ENCODE measurements at places on chromosomes 11 and 22.

- no peak for DNase-seq
These were observed 1.5 kb upstream of the PHRF1 start for GRCh38 chr11:574632-575312.

DNA sequence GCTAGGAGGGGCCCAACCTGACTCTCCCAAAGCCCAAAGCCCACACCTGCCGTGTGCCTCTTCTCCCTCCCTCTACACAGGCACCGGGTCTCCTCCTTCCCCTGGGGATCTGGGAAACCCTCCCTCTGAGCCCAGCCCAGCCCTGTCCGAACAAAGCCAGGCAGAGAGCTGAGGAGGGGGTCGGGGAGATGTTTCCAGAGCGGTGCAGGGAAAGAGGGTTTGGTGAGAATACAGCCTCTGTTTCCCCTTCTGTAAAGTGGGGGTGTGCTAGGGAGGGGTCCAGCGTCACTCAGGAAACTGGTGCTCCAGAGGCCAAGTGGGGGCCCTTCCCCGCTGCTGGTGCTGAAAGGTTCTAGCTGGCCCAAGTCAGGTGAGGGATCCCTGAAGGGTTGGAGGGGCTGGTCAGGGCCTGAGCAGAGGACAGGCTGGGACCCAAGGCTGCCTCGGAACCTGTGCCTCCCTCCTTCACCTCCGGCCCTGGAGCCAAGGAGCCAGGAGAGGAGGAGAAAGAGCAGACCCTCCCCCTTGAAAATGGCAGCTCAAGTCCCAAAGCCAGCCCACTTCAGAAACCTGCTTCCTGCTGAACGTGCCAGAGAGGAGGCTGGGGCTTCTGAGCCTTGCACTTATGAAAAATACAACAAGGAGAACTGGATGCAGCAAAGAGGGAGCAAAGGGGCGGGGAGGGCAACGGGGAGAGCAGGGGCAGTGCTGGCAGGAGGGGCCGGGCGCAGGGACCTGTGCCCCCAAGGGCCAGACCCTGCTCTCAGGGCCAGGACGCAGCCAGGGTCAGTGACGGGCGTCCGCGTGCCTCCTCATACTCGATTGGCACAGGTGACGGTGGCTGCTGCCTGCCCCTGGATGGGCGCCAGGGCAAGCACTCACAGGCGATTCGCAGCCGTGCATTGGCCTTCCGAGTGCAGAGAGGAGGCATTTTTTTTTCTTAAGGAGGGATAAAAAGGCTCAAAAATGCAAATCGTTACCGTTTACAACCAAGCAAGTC lies 43.2 kb downstream of the MACROD1 start:
- DNase-seq = no peak

DNA sequence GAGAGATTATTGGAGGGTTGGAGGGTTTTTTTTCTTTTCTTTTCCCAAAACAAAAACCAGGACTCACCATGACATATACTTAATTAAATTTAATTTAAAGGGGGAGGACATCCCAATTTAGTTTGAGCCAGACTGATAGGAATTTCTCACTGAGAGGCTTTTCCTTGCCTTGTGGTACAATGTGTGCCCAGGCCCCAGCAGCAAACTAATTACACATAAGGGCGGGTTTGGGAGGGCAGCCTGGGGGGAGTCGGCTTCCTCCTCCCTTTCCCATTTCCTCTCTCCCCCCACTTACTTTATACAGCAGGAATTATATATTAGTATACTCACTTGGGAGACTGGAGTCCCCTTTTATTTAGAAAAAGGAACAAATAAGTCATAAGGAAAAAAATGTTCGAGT lies 2.9 kb downstream of the TEAD1 start:
- DNase-seq = no peak

- no peak for DNase-seq
These were observed 38.9 kb upstream of the MN1 start for GRCh38 chr22:27840436-27840835.

- no peak for DNase-seq
These were observed 12.9 kb downstream of the ADORA2A start for GRCh38 chr22:24440270-24440717.

DNA sequence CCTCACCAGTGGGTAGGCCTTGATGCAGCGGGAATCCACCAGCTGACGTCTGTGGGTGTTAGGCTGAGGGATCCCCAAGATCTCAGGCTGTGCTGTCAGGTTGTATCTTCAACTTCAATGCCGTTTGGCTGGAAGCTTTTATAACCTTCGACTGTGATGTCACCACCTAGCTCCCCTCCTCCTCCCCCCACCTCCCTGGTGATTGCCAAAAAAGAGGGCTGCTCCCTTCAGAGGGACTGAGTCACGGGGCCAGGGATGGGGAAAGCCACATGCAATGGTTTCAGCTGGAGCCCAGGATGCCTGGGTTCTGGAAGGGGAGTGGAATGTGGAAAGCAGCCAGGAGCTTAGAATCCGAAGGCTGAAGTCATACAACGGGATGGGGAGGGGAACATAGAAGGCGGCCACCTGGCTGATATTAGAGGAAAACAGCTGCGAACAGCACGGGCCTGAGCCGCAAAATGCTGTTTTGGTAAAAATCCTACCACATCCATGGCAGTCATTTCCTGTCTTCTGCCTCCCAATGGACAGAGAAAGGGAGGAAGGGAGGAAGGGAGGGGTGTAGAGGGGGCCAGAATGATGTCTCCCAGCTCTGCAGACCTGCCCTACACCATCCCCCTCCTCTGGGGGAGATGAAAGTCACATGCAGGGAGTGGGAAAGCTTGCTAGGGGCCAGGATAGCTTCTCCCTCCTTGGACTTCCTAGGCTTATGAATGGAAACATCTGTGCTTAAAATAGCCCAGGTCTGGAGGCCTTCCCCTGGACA lies at the start of gene LRRN4CL:
LRRN4CL (minus strand) TSS at position 110 of the 763 bp plus-strand sequence. CDS start 1,022 bp downstream, outside the sequence.
- no peak for DNase-seq

DNA sequence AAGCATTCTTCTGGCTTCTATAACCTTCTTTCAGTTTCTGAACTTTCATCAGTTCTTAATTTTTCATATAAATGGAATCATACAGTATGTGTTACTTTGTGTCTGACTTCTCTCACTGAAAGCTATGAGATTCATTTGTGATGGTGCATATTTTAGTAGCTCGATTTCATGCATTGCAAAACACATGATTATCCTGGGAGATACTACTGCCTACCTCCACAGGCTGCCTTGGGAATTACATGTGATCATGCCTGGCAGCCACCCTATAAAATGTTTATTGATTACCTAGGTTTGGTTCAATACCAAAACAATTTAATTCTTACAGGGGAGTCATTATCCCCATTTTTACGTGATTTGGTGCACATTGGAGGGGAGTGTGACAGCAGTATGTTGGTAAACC lies 34.1 kb upstream of the PAK1 start:
- no peak for DNase-seq

DNA sequence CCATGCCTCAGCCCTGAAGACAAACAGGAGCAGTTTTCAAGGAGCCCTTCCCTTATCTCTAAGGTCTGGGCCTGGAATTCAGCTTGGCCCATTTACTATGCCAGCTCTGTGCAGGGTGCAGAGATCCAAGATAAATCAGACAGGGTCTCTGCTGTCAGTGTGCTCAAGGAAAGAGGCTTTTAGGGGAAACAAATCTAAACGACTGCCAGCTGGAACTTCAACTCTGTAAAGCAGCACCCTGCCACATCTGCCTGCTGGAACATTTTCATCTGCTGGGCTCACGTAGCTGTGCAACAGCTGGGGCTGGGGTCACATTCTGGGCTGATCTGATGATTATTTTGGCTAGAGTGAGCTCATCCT lies 19.8 kb upstream of the EHF start:
- DNase-seq = no peak

- DNase-seq = no peak
These were observed 1.2 kb upstream of the CCDC86 start for GRCh38 chr11:60840470-60841430.

DNA sequence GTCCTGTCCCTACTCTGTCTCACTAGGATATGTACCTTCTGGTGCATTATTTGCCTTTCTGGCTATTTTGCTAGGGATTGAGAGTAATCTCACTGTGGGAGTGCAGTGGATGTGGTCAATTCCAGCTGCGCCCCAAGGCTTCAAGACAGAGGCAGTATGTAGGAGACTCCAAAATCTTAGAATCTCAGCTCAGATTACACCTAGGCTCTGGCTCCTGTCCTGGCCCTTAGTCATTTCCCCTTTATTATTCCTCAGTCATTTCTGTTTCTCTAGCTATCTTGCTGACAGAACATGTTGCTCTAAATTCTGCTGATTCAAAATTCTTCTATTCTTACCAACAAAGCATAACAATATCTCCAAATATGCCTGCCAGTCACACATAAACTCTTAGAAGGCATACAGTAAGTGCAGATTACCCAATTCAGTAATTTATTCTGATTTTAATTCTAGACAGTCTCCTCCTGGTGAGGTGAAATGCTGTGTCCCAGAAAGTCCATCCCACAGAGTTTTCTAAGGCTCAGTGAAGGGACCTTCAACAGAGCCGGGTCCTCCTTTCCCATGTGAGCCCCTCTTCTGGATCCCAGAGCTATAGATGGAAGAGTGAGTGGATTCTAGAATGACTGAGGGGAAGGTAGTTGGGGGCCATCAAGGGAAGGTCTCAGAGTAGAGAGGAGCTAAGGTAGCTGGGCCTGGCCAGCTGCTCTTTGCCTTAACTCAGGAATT lies 24.3 kb upstream of the GLYATL1 start:
- no peak for DNase-seq

- no peak for DNase-seq
These were observed 79.0 kb downstream of the LARGE2 start for GRCh38 chr11:46001448-46001914.

DNA sequence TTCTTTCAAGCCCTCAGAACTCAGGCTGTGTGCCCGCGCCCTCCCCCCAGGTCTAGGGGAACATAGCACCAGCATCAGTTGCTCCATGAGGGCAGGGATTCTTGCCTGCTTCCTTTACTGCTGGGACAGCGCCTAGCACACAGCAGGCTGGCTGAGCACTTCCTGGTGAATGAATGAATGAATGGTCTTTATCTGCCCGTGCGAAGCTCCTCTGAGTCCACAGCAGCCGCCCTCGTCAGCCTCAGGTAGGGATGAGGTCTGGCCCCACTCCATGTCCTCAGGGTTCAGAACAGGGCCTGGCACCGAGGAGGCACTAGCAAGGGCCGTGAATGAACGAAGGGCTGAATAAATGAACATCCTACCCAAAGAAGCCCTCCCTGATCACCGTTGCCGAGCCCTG lies 27.3 kb downstream of the ARRB1 start:
- no peak for DNase-seq

DNA sequence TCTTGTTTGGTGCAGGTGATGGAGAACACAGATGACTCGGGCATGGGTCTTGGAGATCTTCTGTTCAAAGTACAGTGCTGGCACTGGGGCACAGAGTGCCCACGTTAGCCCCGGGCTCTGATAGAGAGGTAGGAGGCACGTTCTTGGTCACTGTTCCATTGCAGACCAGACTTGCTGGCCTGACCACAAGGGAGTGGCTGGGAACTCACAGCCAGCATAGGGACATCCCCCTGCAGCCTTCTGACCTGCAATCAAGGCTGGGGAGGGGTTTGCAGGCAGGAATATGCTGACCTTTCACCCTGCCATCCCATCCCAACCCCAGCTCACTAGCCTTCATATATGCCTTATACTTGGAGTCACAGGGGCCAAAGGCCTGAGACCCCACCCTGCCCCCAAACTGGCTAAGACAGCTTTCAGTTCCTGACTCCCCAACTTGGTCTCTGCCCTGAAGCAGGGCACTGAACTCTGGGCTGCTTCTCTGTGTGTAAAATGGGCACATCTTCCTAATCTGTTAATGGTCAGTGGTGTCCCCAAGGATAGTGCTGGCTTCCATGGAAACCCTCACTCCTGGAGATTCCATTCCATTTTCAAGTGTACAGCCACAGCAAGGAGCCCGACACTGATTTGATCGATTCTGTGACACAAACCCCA lies 4.6 kb downstream of the MRPL49 start:
- no peak for DNase-seq

- DNase-seq = no peak
These were observed 10.2 kb downstream of the SCUBE2 start for GRCh38 chr11:9081153-9081552.

DNA sequence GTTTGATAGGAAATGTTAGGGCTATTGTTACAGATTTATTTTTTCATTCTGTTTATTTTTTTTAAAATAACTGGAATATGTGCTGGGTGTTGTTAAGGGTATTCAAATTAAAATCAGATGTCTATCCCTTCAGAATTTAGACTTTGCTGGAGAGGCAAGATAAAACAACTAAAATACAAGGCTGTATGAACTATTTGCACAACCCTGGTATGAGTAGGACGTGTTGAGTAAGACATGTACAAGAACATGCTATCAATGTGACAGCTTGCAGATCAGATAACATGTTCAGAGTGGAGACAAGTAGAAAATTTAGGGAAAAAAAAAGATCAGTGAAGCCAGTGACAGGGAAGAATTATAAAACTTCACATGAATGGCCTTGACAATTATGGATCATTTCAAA lies 853.5 kb downstream of the METTL15 start:
- DNase-seq = no peak

DNA sequence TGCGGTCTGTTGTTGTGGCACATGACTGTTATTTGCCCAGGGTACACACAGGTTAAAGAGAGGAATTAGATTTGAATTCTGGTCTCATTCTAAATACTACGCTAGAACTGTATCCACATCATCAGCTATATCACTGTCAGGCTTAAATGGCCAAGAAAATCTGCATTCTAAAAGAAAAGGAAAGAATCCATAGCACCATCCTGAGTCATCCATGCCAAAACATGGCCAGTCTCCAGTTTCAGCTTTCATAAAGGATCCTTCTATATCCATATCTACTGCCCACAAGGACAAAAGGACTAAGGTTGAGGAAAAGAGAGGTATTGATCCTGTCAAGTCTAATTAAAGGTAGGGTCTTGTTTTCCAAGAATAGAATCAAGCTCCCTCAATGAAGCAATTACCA lies 73.6 kb upstream of the GDPD4 start:
- DNase-seq = no peak

DNA sequence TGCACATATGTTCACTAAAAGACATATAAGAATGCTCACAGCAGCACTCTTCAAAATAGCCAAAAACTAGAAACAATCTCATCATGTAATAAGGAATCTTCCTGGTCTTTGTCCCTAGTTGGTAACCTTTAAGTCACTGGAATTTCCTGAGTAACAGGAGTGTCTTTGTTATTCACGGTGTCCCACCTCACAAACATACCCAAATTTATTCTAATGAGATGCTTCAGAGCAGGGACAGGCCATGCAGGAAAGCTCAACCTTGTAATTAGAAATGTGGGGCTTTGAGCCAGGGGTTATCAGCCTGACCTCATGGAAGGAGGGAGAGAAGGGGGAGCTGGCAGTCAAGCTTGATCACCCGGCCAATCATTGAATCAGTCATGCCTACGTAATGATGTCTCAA lies 40.3 kb upstream of the NFRKB start:
- DNase-seq = no peak

- no peak for DNase-seq
These were observed 52.4 kb downstream of the SYTL2 start for GRCh38 chr11:85758480-85759039.

Measured in stimulated activated CD4-positive, alpha-beta T cell treated with anti-CD3 and anti-CD28 coated beads, Interleukin-1b, Interleukin-23, amount 100 ng/mL, for 1 hour (primary cell).